ENCODE measurements at places on chromosomes 5 and 9.

DNA sequence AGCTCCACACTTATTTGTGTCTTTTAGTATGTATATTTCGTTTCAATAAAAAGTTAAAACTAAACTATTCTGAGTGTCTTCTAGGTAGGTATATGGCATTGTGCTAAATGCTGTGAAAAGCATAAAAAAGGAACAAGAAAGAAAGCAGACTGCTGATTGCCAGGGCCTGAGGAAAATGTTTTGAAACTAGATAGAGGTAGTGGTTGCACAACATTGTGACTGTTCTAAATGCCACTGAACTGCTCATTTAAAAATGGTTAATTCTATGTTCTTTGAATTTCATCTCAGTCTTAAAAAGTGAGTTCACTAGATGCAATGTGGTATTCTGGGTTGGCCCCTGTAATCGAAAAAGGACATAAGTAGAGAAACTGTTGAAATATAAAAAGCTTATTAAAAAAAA lies 2.6 kb upstream of the ALAD start:
- DNase-seq, result no peak

GRCh38 chr9:107375651-107376369 lies 92.7 kb downstream of the RAD23B start:
- no peak for DNase-seq

GRCh38 chr5:5422819-5423515 lies 490 bp downstream of the ICE1 start:
- no peak for DNase-seq

- no peak for DNase-seq
These were observed 37.0 kb upstream of the OR2S2 start for GRCh38 chr9:35994959-35995358.

GRCh38 chr5:181044662-181045305 lies 4.7 kb downstream of the BTNL9 start:
- no peak for DNase-seq

DNA sequence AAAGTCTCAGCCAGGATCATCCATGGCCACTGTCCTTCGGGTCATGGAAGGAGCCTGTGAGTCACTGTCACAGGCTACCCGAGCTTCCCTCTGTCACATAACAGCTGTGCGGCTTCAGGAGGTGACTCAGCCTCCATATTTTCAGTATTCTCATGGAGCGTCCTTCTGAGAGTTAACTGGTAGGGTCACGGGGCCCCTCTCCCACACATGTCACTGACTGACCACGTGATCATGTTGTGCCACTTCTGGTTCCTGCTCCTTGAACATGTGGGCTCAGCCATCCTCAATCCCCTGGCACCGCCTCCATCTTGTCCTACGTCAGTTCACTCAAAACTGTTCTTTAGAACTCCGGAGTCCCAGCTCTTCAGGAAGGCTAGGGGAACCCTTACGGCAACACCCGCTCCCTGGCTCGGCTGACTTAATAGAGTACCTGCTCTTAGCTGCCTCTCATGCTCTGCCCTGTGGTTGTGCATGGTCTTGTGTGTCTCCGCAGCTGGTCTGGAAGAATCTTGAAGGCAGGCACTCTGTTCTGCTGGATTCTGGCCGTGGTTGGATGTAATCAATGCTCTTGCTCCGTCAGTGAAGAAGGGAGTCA lies 182.8 kb downstream of the ICE1 start:
- DNase-seq, result no peak

GRCh38 chr5:83414601-83415000 lies 56.9 kb upstream of the VCAN start:
- DNase-seq, result no peak

- no peak for DNase-seq
These were observed 285.7 kb upstream of the TUT7 start for GRCh38 chr9:86639899-86640379.

DNA sequence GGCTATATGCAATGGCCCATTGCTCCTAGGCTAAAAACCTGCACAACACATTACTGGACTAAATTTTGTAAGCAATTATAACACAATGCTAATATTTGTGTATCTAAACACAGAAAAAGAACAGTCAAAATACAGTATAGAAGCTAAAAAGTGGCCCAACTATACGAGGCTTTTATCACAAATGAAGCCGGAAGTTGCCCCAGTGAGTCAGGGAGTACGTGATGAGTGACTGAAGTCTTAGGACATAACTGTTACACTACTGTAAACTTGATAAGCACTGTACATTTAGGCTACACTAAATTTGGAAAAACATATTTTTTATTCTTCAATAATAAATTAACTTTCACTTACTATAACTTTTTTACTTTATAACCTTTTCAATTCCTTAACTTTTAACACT lies 105.2 kb upstream of the PRR16 start:
- no peak for DNase-seq

- no peak for DNase-seq
These were observed 290.0 kb downstream of the ARRDC3 start for GRCh38 chr5:91092859-91093783.
